Activated effector memory CD4-positive, alpha-beta T cell treated with Interleukin-2 at 50 U/mL for 16 hours (primary cell): ENCODE measurements at places on chromosomes 5 and 9.

- no peak for DNase-seq
Measured at GRCh38 chr9:91534374-91534773, 110.7 kb upstream of the NFIL3 start.

DNA sequence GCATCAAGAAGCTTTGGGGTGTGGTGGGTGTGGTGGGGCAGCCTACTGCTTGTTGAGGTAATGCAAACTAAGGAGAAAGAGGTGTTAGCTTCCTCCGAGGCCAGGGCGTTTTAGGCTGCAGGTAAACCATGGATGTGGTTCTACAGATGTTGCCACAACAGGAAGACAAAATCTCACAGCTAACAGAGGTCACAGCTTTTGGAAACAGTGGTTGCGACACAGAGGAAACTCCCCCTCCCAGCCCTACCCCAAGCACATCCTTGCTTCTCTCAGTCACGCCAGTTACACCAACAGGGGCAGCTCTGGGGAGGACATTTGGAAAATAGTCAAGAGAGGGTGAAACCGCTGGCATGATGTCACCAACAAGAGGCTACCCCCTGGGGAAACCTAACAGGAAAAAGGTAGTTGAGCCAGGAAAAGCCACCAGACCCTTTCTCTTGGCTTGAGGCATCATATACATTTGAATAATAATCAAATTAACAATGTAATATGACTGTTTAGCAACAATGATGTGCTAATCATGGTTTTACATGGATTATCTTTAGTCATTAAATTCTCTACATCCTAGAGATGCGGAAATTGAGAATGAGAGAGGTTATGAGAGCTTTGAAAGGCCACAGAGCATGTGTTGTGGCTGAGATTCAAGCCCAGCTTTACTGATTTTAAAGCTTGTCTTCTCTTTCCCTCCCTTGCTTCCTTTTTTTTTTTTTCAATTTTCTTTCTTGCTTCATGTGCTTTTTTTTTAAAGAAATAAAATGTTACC, 82.2 kb upstream of the IL12B start:
- DNase-seq, result peak; percentile 67

- no peak for DNase-seq
Measured at GRCh38 chr9:121958530-121958929, 134.6 kb downstream of the TTLL11 start.

GRCh38 chr9:133421615-133422542, at the start of gene ADAMTS13:
Gene ADAMTS13 (plus strand): TSS chr9:133422367. CDS start chr9:133422444, 77 bp downstream.
- DNase-seq, result no peak

- DNase-seq, result no peak
Measured at GRCh38 chr9:37963936-37964739, 60.2 kb upstream of the SLC25A51 start.

DNA sequence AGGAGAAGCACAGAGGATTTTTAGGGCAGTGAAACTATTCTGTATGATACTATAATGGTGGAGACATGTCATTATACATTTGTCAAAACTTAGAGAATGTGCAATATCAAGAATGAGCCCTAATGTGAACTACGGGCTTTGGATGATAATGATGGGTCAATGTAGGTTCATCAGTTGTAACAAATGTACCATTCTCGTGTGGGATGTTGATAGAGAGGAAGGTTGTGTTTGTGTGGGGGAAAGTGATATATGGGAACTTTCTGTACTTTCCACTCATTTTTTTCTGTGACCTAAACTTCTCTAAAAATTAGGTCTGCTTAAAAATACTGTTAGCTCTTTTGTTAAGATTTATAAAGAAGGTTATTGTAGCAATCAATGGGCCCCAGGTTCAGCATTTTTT, 138.9 kb downstream of the SPATA31D1 start:
- no peak for DNase-seq

GRCh38 chr5:170614720-170615119, 110.9 kb downstream of the KCNIP1 start:
- DNase-seq, result no peak

- DNase-seq, result no peak
Measured at GRCh38 chr5:74226716-74227485, 413.6 kb downstream of the ENC1 start.

DNA sequence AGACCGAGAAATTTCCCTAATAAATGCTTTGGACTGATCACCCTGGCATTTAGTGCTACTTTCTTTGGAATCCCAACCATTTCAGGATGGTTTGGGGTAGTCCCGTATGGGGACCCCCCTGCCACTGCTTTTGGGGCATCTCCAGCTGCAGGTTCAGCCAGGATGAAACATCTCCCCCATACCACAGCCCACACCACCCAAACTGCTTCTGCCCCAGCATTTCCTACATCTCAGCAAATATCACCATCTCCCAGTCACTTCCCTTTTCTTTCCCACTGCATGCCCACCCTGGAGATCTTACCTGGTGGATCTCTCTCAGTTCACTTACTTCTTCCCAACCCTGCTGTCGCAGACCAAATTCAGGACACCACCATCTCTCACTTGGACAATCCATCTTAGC, 4.8 kb upstream of the P4HA2 start:
- DNase-seq, result no peak

DNA sequence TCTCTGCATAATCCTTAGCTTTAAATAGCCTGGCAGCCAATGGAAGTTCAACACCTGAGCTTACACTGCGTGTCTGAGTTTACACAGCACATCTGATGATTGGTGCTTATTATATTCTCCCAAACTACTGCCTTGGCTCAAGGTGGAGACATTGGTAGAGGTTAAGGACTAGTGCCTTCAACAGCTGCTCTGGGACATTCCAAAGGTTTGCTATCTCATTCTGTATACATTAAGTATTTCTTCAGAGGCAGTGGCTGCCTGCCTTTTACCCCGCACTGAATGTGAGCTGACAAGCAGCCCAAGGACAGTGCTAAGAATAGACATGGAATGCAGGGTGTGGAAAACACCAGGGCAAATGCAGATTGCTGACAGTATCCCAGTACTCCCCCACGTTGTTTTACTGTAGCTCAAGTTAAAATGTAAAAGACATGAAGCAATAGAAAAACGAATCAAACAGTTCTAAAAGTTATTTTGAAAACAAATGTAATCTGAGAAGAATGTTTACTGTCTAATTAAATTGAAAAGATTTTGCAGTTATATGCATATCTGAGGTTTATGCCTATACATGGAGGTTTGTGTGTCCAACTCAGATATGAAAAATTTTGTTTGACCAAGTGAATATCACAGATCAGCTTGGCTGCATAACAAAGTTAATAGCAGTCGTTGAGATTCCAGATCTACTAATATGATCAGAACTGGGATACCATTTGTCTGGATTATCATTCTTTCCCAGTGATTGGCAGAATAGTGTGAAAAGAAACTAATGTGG, 1.8 kb downstream of the HSPB3 start:
- DNase-seq, result no peak

GRCh38 chr5:6632324-6632887, 438 bp downstream of the NSUN2 start:
- DNase-seq, result no peak

DNA sequence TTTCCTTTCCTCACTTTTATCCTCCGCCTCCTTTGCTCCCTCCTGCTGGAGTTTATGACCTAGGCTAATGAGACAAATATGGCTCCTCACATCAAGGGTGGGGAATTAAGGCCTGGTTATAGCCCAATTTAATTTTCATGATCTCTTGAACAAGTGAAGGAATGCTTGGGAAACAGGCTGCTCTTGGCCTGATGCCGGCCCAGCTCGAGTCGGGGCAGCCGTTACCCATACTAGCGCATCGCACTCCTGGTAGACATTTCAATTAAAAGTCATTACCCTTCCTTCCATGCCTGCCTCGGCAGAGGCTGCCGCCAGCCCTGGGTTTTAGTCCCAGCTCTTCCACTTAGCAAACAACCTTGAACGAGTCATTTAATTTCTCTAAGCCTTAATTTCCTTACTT, 425.7 kb downstream of the TMEM38B start:
- no peak for DNase-seq

- DNase-seq, result no peak
Measured at GRCh38 chr9:127206666-127207065, 57.9 kb upstream of the GARNL3 start.

GRCh38 chr5:15550502-15551112, 50.6 kb downstream of the FBXL7 start:
- DNase-seq, result no peak

DNA sequence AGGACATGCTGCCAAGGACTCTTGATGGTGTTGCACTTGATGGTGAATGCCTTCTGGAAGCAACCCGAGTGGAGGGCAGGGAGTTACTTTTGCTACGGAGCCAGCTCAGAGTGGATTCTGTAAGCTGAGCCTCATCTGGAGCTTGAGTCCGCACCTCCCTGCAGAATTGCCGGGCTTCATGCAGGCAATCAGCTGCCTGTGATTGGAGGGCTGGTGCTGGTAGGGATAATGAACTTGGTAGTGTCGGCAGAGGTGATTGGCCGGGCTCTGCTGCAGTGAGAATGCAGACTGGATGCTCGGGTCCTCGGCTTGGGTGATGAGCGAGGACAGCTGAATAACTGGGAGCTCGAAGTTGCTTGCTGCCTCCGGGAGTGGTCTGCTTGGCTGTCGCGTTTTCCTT, 23.1 kb downstream of the SLC25A25 start:
- no peak for DNase-seq

DNA sequence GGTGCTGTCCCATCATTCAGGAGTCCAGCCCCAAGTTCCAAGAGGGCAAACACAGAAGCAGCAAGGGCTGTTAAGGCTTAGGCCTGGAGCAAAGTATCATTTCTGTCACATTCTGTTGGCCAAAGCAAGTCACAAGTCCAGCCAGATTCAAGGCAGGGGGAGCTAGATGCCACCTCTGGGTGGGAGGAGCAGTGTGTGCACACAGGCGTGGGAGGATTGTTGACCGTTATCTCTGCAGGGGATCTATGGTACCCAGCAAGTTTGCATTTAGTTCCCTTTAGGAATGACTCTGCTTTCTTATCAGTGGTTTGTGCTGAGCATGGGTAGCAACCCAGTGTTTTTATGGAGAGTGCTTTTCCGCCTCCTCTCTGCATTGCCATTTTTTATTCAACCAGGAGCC, 278.9 kb downstream of the NR3C1 start:
- no peak for DNase-seq

DNA sequence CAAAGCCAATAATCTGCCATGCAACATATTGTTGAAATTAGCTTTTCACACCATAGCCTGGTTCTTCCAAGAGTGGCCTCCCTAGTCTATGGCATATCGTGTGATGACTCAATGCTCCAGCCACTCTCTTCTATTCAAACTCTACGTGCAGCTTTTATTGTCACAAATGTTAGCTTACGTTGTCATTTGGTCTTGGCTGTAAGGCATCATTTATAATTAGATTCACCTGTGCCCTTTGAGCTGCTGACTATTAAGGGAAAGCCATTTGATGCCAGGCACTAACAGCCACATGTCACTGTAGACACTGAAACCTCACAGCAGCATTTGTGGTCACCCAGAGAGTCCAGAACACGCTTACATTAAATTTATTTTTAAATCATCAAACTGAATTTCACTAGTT, 66.8 kb downstream of the APBA1 start:
- no peak for DNase-seq

- no peak for DNase-seq
Measured at GRCh38 chr9:4515958-4516375, 25.7 kb downstream of the SLC1A1 start.

- no peak for DNase-seq
Measured at GRCh38 chr5:115807654-115808052, 8.8 kb downstream of the CDO1 start.

- DNase-seq, result no peak
Measured at GRCh38 chr9:132185073-132186009, 23.5 kb downstream of the NTNG2 start.

- DNase-seq, result no peak
Measured at GRCh38 chr9:106218427-106218826, 524.1 kb downstream of the TMEM38B start.

- DNase-seq, result no peak
Measured at GRCh38 chr9:2390028-2390427, 231.6 kb upstream of the VLDLR start.

DNA sequence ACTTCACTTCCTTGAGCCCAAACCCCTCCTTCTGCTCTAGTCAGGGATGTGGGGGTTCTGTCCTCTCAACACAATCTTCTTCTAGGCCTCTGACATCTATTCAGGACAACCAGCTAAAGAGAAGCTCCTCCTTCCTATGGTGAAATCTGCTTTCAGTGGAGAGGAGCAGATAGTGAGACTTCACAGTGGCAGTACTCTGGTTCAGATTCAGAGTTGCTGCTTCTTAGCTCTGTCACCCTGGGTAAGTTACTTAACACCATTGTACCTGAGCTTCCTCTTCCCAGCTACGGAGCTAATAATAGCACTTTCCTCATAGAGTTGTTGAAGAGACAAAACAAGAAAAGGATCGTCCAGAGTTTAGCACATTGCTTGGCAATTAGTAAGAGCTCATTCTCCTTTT, 77.3 kb upstream of the LARP1 start:
- DNase-seq, result no peak

DNA sequence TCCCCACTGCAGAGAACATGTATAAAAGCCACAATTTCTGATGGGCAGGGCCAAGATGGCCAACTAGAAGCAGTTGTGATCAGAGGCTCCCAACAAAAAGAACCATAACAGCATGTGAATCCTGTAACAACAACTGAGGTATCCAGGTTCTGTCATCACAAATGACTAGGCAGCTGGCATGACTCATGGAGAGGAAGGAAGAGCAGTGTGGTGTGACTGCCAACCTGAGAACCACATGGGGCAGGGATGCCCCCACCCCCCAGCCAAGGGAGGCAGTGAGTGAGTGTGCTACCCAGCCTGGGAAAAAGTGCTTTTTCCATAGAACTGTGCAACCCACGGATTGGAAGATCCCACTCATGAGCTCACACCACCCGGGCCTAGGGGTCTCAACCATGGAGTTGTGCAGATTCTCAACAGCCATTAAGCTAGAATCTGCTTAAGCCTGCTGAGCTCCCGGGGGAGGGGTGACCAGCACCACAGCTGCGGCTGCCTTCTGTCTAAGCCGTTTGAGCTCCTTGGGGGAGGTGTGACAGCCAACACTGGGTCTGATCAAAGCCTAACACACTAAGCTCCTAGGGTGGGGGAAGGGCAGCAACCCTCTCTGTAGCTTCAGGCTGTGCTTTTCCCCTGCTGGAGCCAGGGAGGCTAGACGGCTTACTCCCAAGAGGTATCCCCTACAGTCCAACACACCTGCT, 80.1 kb upstream of the DMAC1 start:
- no peak for DNase-seq

GRCh38 chr5:158244882-158245281, 385.9 kb upstream of the CLINT1 start:
- DNase-seq, result no peak

GRCh38 chr5:53368966-53369605, 111.3 kb upstream of the FST start:
- DNase-seq, result no peak

GRCh38 chr5:176750144-176750543, 60.2 kb upstream of the UNC5A start:
- DNase-seq, result no peak
